ENCODE measurements at places on chromosomes 4 and X.

DNA sequence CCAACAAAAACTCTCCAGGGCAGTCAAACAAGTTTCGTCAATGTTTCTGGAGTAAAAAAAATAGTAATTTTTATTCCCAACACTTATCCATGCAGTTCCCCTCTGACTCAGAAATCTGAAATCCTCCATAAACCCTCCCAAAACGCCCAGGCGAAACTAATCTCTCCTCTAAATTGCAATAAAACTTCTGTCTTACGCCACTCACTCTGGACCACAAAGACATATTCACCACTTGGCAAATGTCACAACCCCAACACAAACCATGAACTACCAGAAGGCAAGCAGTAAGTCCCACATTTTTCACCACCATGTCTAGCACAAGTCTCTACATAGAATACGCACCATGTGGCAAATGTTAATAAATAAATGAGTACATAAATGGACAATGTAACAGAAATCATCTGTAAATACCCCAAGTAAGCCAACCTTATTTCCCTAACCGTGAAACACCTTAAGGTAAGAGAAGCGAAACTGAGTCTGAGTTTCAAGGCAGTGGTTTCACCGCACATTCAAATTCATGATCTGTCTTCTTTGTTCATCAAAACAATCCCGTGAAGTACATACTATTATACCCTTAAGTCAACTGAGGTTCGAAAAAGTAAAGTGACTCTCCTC lies 1.6 kb downstream of the PAPSS1 start:
- DNase-seq, result no peak

DNA sequence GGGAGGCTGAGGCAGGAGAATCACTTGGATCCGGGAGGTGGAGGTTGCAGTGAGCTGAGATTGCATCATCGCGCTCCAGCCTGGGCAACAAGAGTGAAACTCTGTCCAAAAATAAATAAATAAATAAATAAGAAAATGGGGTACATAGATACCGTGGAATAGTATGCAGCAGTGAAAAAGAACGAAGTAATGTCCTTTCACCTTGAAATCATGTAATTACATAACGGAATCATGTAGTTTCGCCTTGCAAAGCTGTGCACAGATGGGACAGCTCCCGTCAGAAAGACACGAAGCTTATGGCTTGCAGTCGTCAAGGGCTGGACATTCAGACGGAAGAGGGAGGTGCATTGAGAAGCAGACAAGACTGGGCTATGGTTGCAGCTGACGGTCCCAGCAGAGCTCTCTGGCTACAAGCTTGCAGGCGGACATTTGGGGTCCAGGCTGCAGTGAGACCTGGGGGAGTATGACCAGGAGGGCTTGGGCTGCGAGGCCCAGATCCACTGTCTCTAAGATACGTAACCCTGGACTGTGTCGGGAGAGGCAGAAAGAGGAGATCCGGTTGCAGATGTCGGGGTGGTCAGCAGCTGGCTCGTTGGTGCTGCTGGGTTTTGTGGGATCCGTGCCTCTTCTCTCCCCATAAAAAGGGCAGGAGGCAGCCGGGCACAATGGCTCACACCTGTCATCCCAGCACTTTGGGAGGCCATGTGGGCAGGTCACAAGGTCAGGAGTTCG lies 6.2 kb upstream of the P2RY8 start:
- DNase-seq, result no peak

DNA sequence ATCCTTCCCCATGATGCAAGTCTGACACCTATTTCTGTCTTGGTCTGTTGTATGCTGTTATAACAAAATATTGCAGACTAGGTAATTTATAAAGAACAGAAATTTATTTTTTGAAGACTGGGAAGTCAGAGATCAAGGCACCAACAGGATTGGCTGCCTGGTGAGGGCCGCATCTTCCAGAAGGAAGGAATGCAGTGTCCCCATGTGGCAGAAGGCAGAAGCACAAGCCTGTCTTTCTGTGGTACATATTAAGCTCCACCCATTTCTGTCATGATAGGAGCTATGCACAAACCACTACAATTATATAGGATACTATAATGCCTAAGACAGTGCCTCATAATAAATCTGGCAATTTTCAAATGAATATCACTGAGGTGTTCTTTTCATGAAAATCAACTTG lies 502.3 kb upstream of the DIAPH2 start:
- no peak for DNase-seq

DNA sequence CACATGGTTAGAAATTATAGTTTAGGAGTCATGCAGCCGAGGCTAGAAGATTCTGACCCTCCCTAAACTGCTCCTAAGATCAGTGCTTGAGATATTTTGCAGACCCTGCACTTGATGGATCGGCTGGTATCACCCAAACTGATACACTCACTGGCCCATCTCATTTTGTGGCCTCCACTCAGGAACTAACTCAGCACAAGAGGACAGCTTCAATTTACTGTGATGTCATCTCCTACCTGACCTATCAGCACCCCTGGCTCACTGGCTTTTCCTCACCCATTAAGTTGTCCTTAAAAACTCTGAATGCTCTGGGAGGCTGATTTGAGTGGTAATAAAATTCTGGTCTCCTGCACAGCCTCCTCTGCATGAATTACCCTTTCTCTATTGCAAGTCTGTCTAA lies 450.9 kb downstream of the PCDH10 start:
- no peak for DNase-seq

DNA sequence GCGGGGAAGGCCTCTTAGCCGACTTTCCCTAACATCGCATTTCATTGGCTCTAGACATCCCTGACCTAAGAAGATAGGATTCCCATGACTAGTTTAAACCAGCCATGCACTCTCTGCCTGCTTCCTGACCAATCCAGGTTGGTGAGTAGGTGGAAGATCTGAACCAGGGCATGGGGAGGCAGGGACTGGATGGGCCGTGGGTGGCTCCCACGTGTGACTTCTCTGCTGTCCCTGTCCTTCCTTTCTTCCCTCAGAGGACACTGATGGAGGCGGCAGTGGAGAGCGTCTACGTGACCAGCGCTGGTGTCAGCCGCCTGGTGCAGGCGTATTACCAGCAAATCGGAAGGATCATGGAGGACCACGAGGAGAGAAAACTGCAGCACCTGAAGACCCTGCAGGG lies 90.7 kb downstream of the EVC start:
- no peak for DNase-seq

DNA sequence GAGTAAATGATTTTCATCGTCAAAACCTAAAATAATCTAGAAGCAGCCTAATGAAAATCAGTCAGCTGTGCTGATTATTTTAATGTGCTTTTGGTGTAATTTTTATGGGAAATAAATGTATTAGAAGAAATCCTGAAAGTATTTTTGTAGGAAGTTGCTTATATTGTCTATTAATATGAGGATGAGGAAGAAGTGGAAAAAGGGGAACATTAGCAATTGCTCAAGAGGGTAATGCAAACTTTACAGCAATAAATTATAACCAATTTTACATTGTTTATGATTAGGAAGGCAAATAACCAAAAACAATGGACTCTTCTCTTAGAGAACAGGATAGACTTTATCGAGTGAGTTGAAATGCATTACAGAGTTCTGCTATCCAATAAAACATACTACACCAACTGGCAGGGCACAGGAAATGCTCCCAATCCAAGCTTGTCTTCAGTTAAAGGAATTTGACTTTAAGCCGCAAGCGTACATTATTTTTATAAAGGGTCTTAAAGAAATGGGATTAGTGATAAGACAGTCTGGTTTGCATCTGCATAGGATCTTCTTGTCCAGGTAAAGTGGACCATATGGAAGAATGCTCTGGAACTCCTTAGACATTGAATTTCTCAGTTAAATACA lies 374.8 kb downstream of the PDGFC start:
- DNase-seq, result no peak

- no peak for DNase-seq
Measured at GRCh38 chr4:184280591-184281071, 63.0 kb upstream of the ENPP6 start.

GRCh38 chr4:127355743-127356142 lies 277.0 kb upstream of the INTU start:
- DNase-seq, result no peak

Measured in fibroblast of skin of left biceps (primary cell).